Panc1 (cell line): ENCODE measurements at places on chromosomes 4 and X.

DNA sequence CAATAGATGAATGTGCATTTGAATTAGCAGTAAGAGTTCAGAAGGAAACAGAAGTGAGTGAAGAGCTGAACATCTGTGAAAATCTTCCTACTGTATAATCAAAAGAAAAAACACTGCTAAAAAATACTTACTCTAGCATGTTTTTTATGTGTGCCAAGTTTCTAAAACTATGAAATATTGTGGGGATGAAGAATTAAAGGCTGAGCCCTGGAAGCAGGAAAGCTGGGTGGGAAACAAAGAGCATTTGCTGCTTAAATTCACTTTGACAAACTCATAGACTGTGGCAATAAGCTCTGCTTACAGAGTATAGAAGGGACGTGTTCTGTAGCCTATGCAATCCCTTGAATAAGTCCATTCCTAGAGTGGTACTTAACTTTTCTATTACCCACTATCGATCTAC, 261.7 kb downstream of the ANKRD50 start:
- no peaks in the 10 kb centered on the region for H3K36me3 ChIP-seq
- no peak for DNase-seq
- no peak overlapping the region for H3K4me3 ChIP-seq
- H3K27ac ChIP-seq: no peak overlapping the region

GRCh38 chrX:120664081-120664480, 34.2 kb upstream of the C1GALT1C1 start:
- H3K4me3 ChIP-seq: no peak overlapping the region
- peak; percentile 32 for DNase-seq
- no peaks in the 10 kb centered on the region for H3K36me3 ChIP-seq
- H3K27me3 ChIP-seq: no peaks in the 10 kb centered on the region
- H3K27ac ChIP-seq: no peak overlapping the region
- no peaks in the 10 kb centered on the region for H3K4me1 ChIP-seq

- no peaks in the 10 kb centered on the region for H3K27me3 ChIP-seq
- no peak for DNase-seq
- H3K4me1 ChIP-seq: no peaks in the 10 kb centered on the region
- no peak overlapping the region for H3K27ac ChIP-seq
Observed at GRCh38 chr4:153639833-153640802, 44.0 kb upstream of the TLR2 start.

DNA sequence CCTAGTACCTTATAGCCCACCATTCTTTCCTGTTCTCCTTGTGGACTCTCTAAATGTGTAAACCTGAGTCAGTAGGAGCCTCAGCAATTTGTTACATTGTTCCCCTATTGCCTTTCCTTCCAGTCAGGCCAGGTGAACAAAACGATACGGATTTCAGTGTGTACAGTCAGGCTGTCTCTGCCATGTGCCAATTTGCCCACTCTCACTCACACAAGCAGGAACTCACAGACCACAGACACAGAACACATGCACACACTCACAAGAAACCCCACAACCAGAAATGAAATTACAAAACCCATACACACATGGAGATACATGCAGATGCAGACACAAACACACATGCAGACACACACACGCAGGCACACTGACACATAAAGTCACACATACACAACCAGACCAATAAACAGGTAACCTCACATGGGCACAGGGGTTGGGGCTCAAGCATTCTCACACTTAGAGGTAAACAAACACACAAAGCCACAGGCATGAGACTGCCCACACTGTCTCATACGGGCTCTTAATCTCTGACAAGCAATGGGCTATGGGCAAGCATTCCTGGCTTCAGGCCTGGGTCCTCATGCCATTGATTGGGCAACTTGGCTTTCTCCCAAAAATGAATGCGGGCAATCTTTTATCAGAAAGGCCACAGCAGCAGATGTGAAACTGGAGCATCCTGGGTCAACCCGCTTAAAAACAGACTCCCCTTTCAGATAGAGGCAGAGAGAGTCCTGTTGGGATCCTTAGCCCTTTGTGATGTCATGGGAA, 68.7 kb downstream of the NBDY start:
- no peaks in the 10 kb centered on the region for H3K27me3 ChIP-seq
- H3K36me3 ChIP-seq: no peaks in the 10 kb centered on the region
- no peak overlapping the region for H3K27ac ChIP-seq
- no peak for DNase-seq
- no peak overlapping the region for H3K4me3 ChIP-seq

- DNase-seq: no peak
- H3K27me3 ChIP-seq: no peaks in the 10 kb centered on the region
- H3K36me3 ChIP-seq: no peaks in the 10 kb centered on the region
- no peaks in the 10 kb centered on the region for H3K4me1 ChIP-seq
Observed at GRCh38 chr4:4200624-4201023, 26.1 kb downstream of the OTOP1 start.

GRCh38 chr4:122017296-122017695, 65.4 kb upstream of the TRPC3 start:
- H3K4me1 ChIP-seq: no peaks in the 10 kb centered on the region
- H3K36me3 ChIP-seq: no peaks in the 10 kb centered on the region
- DNase-seq: no peak
- no peaks in the 10 kb centered on the region; the same call in 1 of the 2 replicates for H3K27me3 ChIP-seq
- no peak overlapping the region for H3K4me3 ChIP-seq
- no peak overlapping the region for H3K27ac ChIP-seq

- DNase-seq: no peak
- no peak overlapping the region for H3K4me3 ChIP-seq
- no peak overlapping the region for H3K27ac ChIP-seq
- no peaks in the 10 kb centered on the region for H3K36me3 ChIP-seq
- no peaks in the 10 kb centered on the region for H3K4me1 ChIP-seq
Observed at GRCh38 chr4:90582087-90582486, 454.9 kb downstream of the CCSER1 start.

GRCh38 chrX:127571834-127572233, 480.4 kb downstream of the ACTRT1 start:
- no peaks in the 10 kb centered on the region for H3K36me3 ChIP-seq
- no peak for DNase-seq
- H3K27ac ChIP-seq: no peak overlapping the region
- no peak overlapping the region for H3K4me3 ChIP-seq
- no peaks in the 10 kb centered on the region for H3K27me3 ChIP-seq

DNA sequence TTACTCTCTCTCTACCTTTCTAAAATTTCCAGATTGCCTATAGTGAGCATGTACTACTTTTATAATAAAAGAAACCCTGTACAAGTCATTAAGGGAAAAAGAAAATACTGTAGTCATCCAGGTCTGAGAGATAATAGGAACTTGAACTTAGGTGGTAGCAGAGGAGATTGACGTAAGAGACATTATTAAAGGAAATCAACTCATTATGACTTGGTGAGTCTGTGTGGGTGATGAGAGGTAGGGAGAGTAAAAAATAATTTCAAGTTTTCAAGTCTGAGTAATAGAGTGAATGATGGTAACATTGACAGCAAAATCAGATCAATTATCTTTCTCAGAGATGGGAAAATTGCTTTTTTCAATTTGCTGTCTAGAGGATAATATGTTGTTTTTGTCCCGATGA, 44.0 kb upstream of the ZCCHC12 start:
- H3K27ac ChIP-seq: no peak overlapping the region
- H3K4me3 ChIP-seq: no peak overlapping the region
- DNase-seq: no peak

DNA sequence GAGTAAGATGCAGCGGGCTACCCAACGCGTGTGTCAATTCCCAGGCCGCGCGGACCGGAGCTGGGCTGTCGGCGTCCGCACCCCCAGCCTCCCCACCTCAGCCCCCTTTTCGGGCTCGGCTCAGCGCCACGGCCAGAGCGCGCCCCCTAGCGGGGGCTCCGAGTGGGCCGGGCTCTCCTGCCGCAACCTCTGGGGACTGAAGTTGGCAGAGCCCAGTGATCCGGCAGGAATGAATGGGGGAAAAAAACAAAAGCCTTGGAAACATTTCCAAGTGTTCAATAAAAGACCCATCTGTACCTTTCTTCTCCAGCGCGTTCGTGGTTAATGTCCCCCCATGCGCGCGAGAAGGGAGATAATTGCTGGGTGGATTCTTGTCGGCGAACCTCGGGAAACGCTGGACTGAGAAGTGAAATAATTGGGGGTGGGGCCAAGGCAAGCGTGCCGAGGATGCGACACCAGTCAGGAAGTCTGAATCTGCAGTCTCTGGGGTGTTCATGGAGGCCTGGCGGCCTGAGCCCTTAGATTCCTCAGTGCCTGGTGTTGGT, 5.2 kb upstream of the ARX start:
- no peaks in the 10 kb centered on the region for H3K36me3 ChIP-seq
- H3K4me1 ChIP-seq: no peaks in the 10 kb centered on the region
- no peak overlapping the region for H3K4me3 ChIP-seq
- DNase-seq: no peak

GRCh38 chr4:145219090-145219489, 38.7 kb upstream of the OTUD4 start:
- no peak for DNase-seq
- no peaks in the 10 kb centered on the region for H3K4me1 ChIP-seq
- no peak overlapping the region for H3K4me3 ChIP-seq
- H3K36me3 ChIP-seq: no peaks in the 10 kb centered on the region
- H3K27ac ChIP-seq: no peak overlapping the region

GRCh38 chr4:5772528-5773270, 61.7 kb downstream of the EVC start:
- no peaks in the 10 kb centered on the region for H3K4me1 ChIP-seq
- H3K36me3 ChIP-seq: no peaks in the 10 kb centered on the region
- no peak for DNase-seq
- no peak overlapping the region for H3K4me3 ChIP-seq
- H3K27me3 ChIP-seq: no peaks in the 10 kb centered on the region

DNA sequence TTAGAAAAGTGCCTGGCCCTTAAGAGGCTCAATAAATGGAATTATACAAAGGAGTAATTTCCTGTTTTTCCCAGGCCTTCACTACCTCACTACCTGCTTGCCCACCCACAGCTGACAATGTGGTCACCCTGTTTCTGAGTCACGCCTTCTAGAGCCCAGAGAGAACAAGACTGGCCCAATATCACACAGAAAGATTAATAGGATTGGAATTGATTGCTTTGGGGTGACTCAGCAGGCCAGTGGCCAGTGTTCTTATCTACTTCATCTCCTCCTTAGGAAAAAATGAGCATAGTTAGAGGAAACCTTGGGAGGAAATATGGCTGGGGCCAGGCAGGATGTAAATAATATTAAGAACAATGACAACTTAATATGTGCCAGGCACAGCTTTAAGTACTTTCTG, 4.5 kb upstream of the FGF16 start:
- no peak overlapping the region for H3K4me3 ChIP-seq
- H3K36me3 ChIP-seq: no peaks in the 10 kb centered on the region
- H3K27ac ChIP-seq: no peak overlapping the region
- DNase-seq: no peak

DNA sequence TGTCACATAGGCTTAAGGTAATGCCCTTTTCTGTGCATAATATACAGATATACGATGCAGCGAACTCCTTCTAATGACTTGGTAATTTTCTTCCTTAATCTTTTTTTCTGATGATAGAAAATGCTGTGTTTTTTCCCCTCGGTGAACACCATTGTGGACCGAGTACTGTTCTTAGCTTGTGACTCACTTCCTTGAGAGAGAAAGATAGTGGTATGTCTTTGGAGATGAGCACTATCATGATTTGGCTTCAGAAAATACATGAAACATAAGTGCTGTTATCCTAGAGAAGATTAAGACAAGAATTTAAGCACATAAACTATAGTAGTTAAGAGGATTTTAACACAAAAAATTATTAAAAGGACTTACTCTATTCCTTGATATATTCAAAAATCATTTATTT, 63.9 kb downstream of the RS1 start:
- H3K4me3 ChIP-seq: no peak overlapping the region
- no peak overlapping the region for H3K27ac ChIP-seq
- no peaks in the 10 kb centered on the region for H3K4me1 ChIP-seq
- H3K36me3 ChIP-seq: no peaks in the 10 kb centered on the region
- H3K27me3 ChIP-seq: no peaks in the 10 kb centered on the region
- no peak for DNase-seq

- no peaks in the 10 kb centered on the region for H3K27me3 ChIP-seq
- H3K27ac ChIP-seq: no peak overlapping the region
- no peaks in the 10 kb centered on the region for H3K36me3 ChIP-seq
- no peaks in the 10 kb centered on the region for H3K4me1 ChIP-seq
- H3K4me3 ChIP-seq: no peak overlapping the region
Observed at GRCh38 chr4:132593717-132594400, 555.2 kb upstream of the PCDH10 start.

DNA sequence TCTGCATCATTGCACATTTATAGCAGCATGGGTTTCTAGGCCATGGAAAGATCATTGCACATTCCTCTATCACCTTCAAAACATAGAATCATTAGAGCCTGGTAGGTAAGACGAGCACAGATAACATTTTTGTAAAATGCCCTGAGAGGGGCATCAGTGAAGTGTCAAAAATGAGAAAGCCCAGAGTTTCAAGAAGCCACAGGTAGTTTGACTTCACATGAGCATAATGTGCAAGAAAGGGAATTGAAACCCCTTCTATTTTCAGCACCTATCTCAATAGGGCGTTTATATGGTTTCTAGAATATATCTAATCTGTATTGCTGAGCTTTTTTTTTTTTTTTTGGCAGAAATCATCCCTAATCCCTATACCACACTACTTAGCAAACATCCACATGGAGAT, 2441.7 kb downstream of the ARAP2 start:
- H3K4me1 ChIP-seq: no peaks in the 10 kb centered on the region
- no peak for DNase-seq
- H3K27me3 ChIP-seq: no peaks in the 10 kb centered on the region
- no peaks in the 10 kb centered on the region for H3K36me3 ChIP-seq
- no peak overlapping the region for H3K4me3 ChIP-seq

GRCh38 chrX:74346088-74346487, 42.1 kb downstream of the ZCCHC13 start:
- no peak for DNase-seq
- peaks cover 14% of the 10 kb centered on the region for H3K4me1 ChIP-seq
- peak overlapping the region; percentile 8; the same call in 1 of the 2 replicates for H3K27ac ChIP-seq
- no peaks in the 10 kb centered on the region for H3K27me3 ChIP-seq
- no peaks in the 10 kb centered on the region for H3K36me3 ChIP-seq

GRCh38 chr4:176335421-176335820, 15.7 kb downstream of the SPCS3 start:
- no peak for DNase-seq
- H3K4me3 ChIP-seq: no peak overlapping the region
- H3K27ac ChIP-seq: no peak overlapping the region

- peaks cover 38% of the 10 kb centered on the region for H3K4me1 ChIP-seq
- peak overlapping the region; percentile 89 for H3K27ac ChIP-seq
- no peak for DNase-seq
- H3K4me3 ChIP-seq: peak overlapping the region; percentile 27
Observed at GRCh38 chrX:129961180-129962083, 21.0 kb upstream of the BCORL1 start.

- H3K27ac ChIP-seq: no peak overlapping the region
- DNase-seq: no peak
Observed at GRCh38 chr4:78779280-78779679, 3.1 kb downstream of the BMP2K start.

DNA sequence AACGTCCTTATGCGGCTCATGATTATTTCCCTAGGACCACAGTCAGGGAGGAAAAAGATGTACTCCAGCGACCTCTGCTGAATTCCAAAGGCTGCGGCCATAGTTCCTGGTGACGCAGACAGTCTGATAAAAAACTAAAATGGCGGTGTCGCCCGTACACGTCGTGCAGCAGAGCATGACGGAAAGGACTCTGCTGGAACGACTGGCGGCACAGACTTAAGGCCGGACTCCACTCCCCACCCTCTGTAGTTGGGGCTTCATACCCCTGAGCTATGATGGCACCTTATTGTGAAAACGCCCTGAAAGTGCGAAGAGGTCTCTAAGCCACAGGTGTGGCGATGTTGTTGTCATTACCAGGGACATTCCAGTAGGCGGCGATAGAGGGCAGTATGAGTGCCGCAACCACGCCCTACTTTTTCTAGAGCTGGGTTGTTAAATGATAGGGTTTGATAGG, 90.0 kb upstream of the EDA2R start:
- no peak overlapping the region for H3K4me3 ChIP-seq
- no peaks in the 10 kb centered on the region for H3K4me1 ChIP-seq
- no peaks in the 10 kb centered on the region for H3K36me3 ChIP-seq
- H3K27ac ChIP-seq: no peak overlapping the region
- DNase-seq: no peak
